Ascending aorta (tissue), 2 donors: ENCODE measurements at places on chromosomes 6 and 20.
A peak's percentile ranks its signal among the peaks of the same experiment; 100 is the strongest.

DNA sequence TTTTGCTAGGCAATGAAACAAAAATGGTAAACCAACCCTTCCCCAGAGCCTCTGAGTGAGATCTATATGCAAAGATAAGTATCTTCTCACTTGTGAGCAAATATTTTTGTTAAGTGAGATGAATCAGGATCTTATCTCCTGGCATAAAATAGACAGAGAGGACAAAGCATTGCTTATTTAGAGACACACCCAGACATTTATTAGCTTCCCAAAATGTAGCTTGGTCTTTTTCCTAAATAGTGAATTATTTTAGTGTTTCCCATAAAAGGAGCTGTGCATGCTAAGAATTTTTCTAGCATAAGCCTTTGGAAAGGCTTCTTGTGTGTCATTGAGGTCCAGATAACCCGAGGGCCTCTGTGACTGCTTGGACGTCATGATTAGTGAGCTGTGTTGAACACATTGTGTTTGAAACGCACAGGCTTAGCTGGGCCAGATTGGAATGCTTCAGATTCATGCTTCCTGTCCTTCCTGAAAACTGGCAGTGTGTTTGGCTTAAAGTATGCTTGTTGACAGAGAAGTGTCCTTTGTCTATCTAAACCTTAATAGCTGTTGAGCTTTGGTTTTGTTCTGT, 16.5 kb downstream of the MTHFD1L start:
- DNase-seq, result peak; percentile 90

DNA sequence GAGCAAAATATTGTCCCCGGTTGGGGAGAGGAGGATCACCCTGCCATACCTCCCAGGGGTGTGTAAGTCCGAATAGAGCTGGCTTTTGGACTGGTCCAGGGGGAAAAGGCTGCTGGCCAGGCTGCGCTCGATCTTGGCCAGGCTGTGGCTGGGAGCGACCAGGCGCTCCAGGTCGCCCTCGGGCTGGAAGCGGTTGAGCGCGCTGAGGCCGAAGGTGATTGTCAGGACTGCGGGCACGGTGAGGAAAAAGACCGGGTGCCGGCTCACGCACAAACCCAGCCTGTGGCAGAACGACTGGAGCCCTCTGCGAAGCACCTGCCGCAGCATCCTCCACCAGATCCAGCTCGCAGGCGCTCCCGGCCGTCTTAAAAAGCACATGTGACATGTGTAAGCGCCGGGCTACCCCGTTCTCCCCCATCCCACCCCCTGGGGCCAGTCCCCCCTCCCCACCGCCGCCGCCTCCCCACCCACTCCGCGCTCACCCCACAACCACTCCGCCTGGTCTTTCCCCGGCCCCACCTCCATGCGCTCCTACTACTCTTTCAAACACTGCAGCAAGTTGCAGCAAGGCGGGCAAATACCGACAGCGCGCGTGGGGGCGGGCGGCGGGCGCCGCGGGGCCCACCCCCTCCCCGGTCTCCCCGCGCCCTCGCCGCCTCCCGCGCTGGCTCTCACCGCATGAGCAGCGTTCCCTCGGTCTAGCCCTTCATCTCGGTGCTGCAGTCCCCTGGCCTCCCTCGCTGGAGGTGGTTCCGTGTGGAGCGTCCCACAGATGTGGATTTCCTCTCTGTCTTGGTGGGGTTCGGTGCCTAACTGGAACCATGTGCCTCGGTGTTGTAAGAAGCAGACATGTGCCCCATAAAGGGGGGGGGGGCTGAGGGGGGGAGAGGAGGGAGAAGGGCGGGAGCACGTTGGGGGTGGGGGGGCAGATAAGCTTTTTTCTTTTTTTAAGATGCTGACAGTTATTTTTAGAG, 42.4 kb downstream of the PTCHD4 start:
- no peak for DNase-seq

- DNase-seq, result no peak
Observed at GRCh38 chr6:6966127-6966526, 141.6 kb upstream of the RREB1 start.

GRCh38 chr20:324177-325044, 941 bp upstream of the SOX12 start:
- DNase-seq, result peak; percentile 76

- no peak for DNase-seq
Observed at GRCh38 chr20:1626528-1627199, 6.9 kb upstream of the SIRPB1 start.

DNA sequence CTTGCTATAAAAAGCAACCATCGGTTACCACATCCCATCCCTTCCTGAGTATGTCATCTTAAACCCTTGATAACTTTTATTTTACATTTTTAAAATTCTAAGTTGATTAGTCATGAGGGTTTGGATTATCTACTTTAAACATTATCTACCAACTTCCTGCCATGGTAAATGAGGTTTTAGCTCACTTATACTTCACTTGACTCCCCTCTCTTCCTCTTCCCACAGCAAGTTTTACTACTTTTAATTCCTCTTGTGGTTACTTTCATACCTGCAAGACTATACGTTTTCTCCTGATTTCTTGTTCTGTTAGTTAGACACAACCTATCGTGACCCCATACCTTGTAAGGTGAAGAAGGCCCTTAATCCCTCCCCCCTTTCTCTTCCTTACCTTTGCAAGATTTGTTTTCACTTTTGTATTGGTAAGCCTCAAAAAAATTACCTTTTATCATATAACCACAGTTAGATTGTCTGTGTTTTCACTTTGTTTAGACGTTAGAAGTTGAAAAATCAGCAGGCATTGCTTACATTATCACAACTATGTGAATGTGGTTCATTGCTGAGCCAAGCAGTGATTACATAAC, 60.1 kb upstream of the OGFRL1 start:
- DNase-seq, result no peak

- DNase-seq, result no peak
Observed at GRCh38 chr6:21842875-21843645, 249.5 kb downstream of the SOX4 start.

DNA sequence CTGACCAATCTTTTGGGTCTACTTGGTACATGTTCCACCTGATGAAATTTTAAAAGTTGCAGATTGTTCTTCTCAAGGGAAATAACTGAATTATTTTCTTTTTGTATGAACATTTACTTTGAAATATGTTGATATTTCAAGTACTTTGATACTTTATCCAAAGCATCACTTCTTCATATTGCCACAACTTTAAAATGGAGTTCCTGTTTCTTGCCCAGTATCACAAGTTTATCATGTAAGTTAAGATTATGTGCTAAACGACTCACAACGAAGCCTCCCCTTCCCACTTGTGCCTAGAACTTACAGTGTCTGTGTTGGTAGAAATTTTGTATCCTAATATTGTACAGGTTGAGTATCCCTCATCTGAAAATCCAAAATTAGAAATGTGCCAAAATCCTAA, 108.4 kb downstream of the ARID1B start:
- no peak for DNase-seq
